ENCODE measurements at places on chromosomes 1 and 21. TPM values are rescaled to one million over a fixed set of nuclear protein-coding genes. Genes with fewer than 3 reads are reported as not detected.

GRCh38 chr1:39933956-39934941 lies 20.7 kb upstream of the MFSD2A start:
- H3K27me3 ChIP-seq, result no peaks in the 10 kb centered on the region
- H3K4me1 ChIP-seq, result no peaks in the 10 kb centered on the region
- no peak overlapping the region for H3K27ac ChIP-seq
- no peaks in the 10 kb centered on the region for H3K36me3 ChIP-seq
- peak; percentile 80 for DNase-seq
- H3K4me3 ChIP-seq, result no peak overlapping the region

DNA sequence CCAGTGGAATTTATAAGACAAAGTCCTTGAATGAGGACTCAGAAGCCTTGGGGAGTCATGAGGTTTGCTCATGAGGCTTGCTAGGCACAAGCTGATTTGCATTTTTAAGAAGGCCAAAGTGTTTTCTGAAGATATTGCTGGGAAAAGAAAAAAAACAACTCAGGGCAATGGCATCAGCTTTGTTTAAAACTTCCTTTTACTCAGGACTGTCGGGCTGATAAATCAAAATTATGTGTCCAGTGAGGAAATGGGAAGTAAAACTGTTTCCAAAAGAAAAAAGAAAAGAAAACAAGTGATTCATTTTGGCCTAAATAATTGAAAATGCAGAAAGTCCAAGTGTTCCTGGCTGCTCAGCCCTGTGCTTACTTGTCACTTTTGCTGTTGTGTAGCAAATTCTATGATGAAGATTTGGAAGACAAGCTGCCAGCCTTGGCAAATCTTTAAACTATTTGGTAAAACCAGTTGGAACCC lies 282.4 kb downstream of the HLX start:
- no peak for DNase-seq
- H3K4me3 ChIP-seq, result no peak overlapping the region
- no peaks in the 10 kb centered on the region for H3K27me3 ChIP-seq
- no peak overlapping the region for H3K27ac ChIP-seq
- no peaks in the 10 kb centered on the region for H3K4me1 ChIP-seq
- no peaks in the 10 kb centered on the region for H3K36me3 ChIP-seq

DNA sequence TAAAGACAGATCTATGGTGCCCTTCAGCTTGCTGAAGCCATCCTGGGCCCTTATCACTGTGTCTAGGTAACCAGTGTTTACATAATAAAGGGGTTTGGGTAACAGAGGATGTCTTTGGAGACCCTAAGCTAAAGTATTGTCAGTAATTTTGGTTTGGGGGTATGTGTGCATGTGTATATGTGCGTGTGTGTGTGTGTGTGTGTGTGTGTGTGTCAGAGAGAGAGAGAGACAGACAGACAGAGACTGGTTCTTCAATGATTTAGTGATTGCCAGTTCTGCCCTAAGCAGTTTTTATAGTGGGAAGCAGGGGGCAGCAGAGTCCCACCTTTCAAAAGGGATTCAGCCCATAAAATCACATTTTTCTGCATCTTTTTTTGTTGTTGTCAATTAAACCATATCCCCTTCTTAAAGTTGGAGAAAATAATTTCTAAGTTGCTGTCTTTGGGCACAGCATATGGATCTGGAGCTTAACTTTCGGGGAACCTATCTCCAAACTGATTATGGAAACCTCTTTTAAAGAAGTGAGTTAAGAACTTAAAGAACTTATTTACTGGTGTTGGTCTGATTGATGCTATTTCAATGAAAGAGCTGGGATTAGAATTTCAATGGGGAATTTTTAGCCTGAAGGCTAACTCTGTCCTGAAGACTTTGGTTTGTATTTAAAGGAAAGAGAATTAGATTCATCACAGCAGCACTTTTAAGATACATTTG lies 51.1 kb downstream of the ZNF326 start:
- no peak for DNase-seq
- no peaks in the 10 kb centered on the region for H3K4me1 ChIP-seq
- no peaks in the 10 kb centered on the region for H3K27me3 ChIP-seq
- no peak overlapping the region for H3K27ac ChIP-seq
- no peak overlapping the region for H3K4me3 ChIP-seq
- no peaks in the 10 kb centered on the region for H3K36me3 ChIP-seq

- H3K36me3 ChIP-seq, result peaks cover 4% of the 10 kb centered on the region
- H3K4me3 ChIP-seq, result no peak overlapping the region
- DNase-seq, result peak; percentile 56
- peak overlapping the region; percentile 62 for H3K27ac ChIP-seq
Observed at GRCh38 chr21:29163341-29164115, 33.1 kb downstream of the MAP3K7CL start.

DNA sequence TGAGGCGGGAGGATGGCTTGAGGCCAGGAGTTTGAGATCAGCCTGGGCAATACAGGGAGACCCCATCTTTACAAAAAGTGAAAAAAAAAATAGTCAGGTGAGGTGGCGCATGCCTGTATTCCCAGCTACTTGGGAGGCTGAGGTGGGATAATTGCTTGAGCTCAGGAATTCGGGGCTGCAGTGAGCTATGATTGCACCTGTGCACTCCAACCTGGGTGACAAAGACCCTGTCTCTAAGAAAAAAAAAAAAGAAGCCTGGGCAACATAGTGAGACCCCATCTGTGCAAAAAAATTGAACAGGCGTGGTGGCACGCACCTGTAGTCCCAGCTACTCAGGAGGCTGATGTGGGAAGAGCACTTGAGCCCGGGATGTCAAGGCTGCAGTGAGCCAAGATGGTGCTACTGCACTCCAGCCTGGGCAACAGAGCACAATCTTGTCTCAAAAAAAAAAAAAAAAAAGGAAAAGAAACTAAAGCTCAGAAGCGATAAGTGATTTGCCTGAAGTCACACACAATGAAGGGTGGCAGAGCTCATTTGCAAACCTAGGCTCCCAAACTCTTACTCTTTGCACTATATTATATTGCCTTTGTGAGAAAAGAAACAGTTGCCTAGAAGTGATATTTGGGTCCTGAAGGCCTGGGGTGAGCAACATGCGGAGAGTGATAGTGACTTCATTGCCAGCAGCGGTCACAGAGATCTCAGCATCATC lies 2.0 kb downstream of the CCDC24 start:
- H3K36me3 ChIP-seq, result no peaks in the 10 kb centered on the region
- H3K4me1 ChIP-seq, result no peaks in the 10 kb centered on the region
- no peaks in the 10 kb centered on the region for H3K27me3 ChIP-seq
- H3K27ac ChIP-seq, result no peak overlapping the region
- H3K4me3 ChIP-seq, result no peak overlapping the region

The TTLL10 gene
- 0.15 TPM for total RNA-seq

The ATP5IF1 gene
- total RNA-seq, result 74.0 TPM

The CFAP107 gene
- total RNA-seq, result not detected

The IVL gene
- total RNA-seq, result not detected

The LDLRAD1 gene
- not detected for total RNA-seq
